ENCODE measurements at places on chromosomes 2 and 18. TPM values are rescaled to one million over a fixed set of nuclear protein-coding genes. Genes with fewer than 3 reads are reported as not detected.

GRCh38 chr18:46650681-46651080 lies 6.3 kb downstream of the LOXHD1 start:
- DNase-seq: no peak

- no peak for DNase-seq
Observed at GRCh38 chr2:47964722-47965434, 58.6 kb upstream of the FBXO11 start.

Gene GATA6
- 8.4 TPM for polyA plus RNA-seq

Gene AGXT
- 0.06 TPM for polyA plus RNA-seq

Gene PSMG2
- 81.5 TPM for polyA plus RNA-seq

All from left renal pelvis (tissue), 4 donors.